Activated T-helper 1 cell treated with anti-CD3 and anti-CD28 coated beads, Interleukin-2, amount 50 U/mL, for 16 hours (primary cell): ENCODE measurements at places on chromosomes 3 and 15.

DNA sequence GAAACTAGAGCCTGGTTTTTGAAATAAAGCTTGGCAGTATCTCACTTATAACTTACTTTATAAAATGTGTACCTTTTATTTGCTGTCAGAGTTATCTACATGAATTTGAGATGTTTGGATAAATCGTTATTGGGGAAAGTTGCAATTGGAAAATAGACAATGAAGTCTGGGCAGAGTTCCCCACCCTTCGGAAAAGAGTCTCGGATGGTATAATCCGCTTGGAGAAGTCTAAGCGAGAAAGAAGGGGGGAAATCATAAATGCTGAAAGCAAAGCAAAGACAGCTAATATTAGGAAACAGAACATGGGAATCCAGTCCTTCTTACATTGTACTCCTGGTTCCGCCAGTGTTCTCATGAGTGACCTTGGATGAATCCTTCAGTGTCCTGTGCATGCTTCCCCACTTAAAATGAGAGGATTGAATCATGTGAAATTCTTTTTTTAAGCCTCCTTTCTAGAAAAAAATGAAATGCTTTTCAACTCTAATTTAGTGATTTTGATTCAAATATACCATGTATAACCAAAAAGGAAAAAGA lies 162.4 kb downstream of the ATG7 start:
- DNase-seq = no peak

GRCh38 chr3:113166357-113166718 lies 45.0 kb upstream of the BOC start:
- DNase-seq = no peak

GRCh38 chr3:26712211-26713026 lies 89.8 kb downstream of the LRRC3B start:
- no peak for DNase-seq

DNA sequence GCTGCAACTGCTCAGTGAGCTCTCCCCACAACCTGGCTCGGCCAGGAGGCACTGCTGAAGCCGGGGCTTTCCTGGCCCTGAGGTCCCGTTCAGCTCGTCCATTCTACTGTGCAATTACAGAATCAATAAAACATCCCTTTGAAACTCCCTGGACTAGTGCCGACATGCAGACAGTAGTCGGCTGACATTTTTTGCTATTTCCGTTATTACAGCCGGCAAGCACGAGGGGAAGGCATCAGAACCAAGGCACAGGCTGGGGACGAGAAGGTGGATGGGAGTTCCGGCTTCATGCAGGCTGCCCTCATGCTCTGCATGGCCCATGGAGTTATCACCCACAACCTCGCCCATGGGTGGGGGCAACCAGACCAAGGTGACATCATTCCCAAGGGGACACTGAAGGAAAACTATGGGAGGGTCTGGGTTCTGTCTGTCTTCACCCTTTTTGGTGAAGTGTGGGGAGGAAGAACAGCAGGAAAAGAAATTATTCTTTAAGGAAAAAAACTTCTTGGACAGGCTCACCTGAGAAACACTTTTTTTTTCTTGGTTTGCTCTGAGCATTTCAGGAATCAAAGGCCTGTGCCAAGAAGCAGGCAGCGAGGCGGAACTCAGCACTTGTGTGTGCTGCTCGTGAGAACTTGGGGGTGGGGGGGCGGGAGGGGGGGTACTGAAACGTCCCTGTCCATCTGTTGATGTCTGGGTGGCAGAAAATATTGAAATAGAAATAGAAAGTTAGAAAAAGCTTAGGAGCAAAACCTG lies 154.5 kb downstream of the FOXP1 start:
- no peak for DNase-seq

DNA sequence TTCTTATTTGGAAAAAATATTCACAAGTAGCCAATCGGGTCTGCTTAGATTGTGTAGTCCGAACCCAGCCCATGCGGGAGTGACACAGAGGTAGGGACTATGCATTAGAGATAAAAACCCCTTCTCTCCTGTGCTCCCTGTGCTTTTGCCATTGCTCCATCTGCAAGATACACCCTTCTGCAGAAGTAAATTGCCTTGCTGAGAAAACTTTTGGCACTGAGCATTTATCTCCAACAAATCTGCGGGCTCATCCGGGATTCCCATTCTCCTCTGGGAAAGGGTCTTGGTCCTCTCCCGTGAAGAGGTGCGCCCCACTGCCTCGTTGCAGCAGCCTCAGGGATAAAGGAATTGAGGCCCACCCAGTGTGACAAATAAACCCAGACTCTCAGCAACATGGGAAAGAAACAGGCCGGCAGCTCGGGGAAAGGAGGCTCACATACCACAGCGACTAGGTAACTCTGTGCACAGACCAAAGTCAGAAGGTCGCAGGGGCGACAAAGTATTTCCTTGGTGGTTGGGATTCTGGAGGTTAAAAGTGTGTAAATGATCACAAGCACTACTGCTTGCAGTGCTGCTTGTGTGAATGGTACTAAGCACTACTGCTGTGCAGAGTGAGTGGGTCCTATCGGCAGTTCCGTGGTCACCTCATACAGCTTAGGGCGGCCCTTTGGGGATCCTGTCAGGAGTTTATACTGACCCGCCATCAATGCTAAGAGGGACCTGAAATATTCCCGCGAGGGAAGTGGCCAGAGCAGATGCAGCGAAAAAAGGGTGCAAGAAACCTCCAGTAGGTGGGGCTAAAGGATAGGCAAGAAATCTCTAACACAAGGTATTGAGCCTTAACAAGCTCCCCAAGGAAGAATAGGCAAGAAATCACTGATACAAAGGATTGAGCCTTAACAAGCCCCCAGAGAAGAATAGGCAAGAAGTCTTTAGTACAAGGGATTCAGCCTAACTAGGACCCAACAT lies 54.3 kb downstream of the GSK3B start:
- no peak for DNase-seq

DNA sequence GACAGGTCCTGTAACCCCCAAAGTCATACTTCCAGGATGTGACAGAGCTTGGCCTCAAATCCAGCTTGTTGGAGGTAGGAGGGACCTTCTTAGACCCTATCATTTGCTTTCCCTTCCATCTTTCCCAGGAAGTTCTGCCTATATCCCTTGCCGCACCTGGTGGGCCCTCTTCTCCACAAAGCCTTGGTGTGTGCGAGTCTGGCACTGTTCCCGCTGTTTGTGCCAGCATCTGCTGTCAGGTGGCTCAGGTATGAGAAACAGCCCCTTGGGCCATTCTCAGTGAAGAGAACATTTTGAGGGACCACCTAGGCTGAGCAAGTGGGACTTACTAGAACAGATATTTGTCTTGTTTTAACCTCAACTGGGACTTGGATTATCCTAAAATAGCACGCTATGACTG lies 1.3 kb downstream of the IL17RE start:
- no peak for DNase-seq

- no peak for DNase-seq
These were observed 187.8 kb downstream of the UBE3A start for GRCh38 chr15:25250906-25251622.

DNA sequence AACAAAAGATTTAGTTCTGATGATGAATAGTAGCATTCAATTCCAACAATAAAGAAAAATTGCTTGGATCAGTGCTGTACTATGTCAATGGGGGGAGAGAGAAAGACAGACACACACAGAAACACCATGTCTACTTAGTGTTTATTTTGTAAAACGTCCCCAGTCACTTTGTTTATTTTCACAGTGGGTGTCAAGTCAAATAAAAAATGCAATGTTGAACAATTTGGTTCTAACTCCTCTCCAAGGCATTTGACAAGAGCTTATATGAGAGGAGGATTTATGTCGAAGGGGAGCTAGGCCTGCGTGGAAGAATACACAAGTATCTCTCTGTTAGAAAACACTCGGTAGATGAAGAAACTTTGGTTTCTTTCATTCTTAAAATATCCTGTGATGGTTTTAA lies 201.7 kb upstream of the SLC2A2 start:
- DNase-seq = no peak

DNA sequence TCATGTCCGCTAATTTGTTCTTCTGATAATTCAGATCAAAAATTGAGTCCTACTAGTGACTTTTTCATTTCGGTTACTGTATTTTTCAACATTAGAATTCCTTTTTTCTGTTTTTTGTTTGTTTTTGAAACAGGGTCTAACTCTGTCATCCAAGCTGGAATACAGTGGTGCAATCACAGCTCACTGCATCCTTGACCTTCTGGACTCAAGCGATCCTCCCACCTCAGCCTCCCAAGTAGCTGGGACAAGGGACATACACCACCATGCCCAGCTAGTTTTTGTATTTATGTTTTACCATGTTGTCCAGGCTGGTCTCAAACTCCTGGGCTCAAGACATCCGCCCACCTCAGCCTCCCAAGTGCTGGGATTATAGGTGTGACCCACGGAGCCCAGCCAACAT lies 8.0 kb upstream of the INO80 start:
- DNase-seq = no peak

DNA sequence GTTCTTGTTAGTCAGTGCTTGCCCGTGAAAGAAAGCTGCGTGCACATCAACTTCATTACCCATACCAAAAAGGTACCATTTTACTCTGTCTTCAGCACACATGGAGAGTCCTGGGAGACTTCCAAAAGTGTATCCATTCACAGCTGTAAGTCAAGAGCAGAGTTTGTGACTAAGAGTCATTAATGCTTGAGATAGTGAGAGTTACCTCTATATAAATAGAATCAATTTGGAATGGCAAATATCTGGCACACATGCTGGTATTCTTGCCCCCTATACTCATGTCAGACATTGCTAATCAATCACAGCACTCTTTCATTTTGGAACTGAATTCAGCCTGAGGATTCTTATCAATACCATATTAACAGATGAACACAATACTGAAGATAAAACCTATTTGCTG lies 14.2 kb downstream of the CP start:
- no peak for DNase-seq

DNA sequence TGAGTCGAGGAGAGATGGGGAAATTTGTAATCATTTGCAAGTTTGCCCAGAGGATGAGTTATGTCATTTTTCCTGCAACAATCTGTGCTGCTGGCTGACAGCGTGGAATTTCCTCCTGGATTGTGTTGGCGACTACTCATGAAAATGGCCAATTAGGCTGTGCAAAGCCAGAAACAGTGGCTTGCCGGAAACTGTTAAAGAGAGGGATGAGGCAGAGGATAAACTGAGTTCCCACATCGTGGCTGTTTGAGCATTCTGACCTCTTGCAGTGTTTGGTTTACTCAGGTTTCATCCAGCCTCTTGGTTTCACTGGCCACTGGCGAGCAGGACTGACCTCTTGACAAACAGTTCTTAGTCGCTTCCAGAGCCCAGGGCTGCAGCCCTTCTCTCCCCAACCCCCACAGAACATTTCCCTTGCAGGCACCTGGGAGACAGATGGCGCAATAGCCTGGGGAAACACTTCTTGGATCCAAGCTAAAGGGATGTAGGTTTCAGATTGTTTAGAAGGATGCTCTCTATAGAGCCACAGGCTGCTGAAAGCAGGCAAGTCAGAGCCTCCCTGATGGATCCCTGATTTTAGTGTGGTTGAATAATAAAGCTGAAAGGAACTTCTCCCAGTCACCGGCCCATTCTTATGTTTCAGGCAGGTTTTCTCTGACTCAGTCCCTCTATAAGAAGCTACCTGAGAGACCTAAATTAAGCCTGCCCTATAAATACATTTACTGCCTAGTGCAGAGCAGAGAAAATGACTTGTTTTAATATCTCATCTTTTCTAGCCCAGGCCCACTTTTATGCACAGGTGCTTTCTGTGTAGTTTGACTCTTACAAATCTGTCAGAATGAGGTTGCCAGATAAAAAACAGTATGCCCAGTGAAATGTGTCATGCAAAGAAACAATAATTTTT lies 92.8 kb upstream of the UBE2E1 start:
- DNase-seq = no peak

GRCh38 chr3:380801-381200 lies 184.2 kb downstream of the CHL1 start:
- no peak for DNase-seq

DNA sequence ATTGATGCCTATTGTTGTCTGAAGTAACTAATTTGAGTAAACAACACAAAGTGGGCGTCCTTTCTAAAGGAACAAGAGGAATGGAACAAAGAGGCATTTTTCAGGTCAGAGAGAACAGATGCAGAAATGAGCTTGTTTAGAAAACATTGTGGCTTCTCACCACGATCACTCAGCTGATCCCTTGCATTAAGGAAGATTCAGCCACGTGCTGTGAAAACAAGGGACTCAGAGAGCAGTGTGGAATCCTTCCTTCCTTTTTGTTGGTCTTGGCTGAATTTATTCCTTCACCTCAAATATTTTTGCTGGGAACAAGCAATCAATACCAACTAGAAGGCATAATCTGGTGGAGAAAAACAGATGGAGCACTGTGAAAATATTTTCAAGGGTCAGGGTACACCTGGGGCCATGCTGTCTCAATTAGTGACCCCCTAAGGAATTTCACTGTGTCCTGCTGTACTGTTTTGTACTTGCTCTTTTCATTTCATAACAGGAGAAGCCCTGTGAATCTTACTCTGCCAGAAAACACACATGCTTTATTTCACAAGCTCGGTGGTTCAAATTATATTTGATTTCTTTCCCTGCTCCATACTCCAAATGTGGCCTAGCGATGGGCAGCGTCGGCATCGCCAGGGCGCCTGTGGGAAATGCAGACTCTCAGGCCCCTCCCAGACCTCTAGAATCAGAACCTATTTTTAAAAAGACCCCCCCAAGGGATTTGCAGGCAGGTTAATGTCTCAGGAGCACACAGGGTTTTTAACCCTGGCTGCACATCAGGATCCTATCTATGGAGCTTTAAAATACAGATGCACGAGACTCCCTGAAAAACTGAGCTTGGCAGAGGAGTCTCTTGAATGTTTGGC lies 11.6 kb upstream of the SLC6A20 start:
- DNase-seq = no peak

- DNase-seq = peak; percentile 35
These were observed 159.1 kb upstream of the EOMES start for GRCh38 chr3:27880969-27881892.
